NCI-H2107 (cell line): ENCODE measurements at places on chromosomes 3 and 15.

DNA sequence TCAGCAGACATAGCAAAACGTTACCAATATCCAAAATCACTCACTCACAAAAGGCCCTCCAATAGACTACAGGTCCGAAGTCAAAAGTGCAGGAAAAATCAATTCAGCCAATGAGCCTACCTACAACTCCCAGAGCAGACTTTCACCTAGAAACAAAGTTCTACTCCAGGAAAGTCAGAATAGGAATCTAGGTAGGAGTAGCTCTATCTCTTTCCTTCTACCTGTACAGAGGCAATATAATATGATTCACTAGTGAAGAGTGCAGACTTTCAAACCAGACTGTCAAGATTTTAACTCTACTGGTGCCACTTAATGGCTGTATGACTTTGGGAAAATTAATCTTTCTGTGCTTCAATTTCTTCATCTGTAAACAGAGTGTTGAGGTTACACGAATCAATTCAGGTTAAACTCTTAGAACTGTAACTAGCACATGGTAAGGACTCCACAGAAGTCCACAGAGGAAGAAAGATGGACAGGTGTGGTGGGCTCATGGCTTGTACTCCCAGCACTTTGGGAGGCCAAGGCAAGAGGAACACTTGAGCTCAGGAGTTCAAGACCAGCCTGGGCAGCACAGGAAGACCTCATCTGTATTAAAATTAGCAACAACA is 9.4 kb downstream of the DCUN1D1 start:
- no peak for DNase-seq

- DNase-seq, result no peak
Observed at GRCh38 chr15:85500729-85501128, 120.3 kb downstream of the AKAP13 start.

DNA sequence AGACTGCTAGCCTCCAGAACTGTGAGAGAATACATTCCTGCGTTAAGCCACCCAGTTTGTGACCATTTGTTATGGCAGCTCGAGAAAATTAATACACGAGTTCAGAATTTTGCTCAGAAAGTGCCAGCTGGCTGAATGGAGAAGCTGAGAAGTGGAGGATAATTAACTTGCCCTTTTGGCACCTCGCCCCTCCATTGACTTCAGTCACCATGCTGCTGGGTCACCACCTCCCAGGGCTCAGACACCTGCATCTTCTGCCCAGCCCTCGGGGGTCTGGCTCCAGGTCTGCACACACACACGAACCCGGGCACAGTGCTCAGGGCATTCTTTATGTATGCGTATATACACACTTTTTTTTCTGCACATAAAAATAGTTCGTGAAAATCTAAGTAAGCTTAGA is 32.0 kb downstream of the AMOTL2 start:
- DNase-seq, result no peak

GRCh38 chr3:99505646-99506269 is 132.6 kb upstream of the COL8A1 start:
- DNase-seq, result no peak

GRCh38 chr15:38373016-38373415 is 80.9 kb upstream of the FAM98B start:
- DNase-seq, result no peak

GRCh38 chr3:43221076-43221475 is 65.3 kb upstream of the SNRK start:
- no peak for DNase-seq

GRCh38 chr15:89628806-89629715 is 26.2 kb downstream of the KIF7 start:
- no peak for DNase-seq

DNA sequence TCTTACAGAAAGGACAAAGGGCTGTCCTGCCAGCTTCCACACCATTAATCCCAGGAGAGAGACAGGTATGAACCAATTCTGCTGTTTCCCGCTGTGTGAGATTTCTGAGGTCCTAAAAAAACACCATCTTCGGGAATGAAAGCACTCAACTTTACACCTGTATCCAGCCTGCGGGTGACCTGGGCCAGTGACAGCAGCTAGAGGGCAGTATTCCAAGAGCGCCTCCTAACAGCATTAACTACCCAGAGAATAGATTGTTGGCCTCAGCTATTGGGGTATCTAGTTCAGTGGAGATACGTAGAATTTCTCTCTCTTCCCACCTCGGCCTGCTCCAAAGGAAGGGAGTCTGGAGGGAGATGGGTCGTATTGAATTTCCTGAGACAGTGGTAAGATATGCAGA is 55.1 kb downstream of the WDR76 start:
- no peak for DNase-seq

DNA sequence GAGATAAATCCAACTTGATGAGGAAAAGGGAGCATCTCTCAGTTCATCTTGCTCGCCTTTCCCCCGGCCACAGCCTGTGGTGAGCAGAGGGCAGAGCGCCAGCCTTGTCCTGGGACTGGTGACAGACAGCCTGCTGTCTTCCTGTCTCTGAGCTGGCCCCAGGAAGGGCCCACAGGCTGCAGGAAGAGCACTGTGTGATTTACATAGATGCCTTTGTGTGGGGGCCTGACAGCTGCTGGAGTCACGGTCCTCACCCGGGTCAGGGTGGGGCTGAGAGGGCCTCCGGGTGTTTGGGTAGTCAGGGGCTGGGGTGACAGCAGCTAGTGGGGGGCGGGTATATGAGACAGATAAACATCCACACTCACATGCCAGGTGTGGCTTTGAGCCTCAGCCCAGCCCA is 29.3 kb downstream of the PLA2G4D start:
- DNase-seq, result no peak

GRCh38 chr3:116039651-116039985 is 405.7 kb downstream of the LSAMP start:
- no peak for DNase-seq

- no peak for DNase-seq
Observed at GRCh38 chr3:58798312-58798711, 131.7 kb upstream of the FAM3D start.

GRCh38 chr15:72141171-72142084 is 23.2 kb downstream of the SENP8 start:
- DNase-seq, result no peak

DNA sequence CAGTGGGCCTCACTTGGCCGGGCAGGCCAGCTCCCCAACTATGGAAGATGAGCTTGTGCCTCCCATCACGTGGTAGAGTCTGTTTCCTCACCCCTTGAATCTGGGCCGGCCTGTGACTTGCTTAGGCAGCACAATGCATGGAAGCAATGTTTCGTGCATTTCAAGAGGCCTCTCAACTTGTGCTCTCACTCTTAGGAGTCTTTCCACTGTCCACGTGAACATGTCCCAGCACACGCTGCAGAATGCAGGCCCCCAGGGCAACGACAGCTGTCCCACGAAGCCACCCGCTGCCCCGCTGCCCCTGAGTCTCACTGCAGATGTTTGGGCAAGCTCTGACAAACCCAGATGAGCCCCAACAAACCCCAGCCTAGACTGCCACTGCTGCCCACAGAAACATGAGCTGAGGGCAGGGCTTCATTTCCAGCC is 27.2 kb upstream of the SLC41A3 start:
- DNase-seq, result no peak

DNA sequence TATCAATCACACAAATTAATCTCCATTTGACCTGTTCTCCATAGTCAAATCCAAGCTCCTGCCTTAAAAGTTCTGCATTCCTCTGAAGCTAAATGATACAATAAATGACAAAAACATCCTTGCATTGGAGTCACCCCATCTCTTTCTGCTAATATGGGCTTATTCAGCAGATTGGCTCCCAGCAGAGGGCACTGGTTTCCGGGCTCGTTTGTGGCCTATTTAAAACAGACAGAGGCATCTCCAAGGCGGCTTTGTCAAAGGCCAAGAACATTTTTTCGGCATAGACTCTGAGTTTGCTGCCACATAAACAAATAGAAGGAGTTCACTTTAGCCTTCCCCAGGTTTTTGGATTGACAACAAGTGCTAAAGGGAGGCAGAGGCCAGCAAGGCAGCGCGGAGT is 204.4 kb upstream of the RASGRP1 start:
- DNase-seq, result no peak

GRCh38 chr3:9915254-9916141 is 1.4 kb upstream of the IL17RC start:
- no peak for DNase-seq

- no peak for DNase-seq
Observed at GRCh38 chr15:39397883-39398282, 183.0 kb upstream of the THBS1 start.

DNA sequence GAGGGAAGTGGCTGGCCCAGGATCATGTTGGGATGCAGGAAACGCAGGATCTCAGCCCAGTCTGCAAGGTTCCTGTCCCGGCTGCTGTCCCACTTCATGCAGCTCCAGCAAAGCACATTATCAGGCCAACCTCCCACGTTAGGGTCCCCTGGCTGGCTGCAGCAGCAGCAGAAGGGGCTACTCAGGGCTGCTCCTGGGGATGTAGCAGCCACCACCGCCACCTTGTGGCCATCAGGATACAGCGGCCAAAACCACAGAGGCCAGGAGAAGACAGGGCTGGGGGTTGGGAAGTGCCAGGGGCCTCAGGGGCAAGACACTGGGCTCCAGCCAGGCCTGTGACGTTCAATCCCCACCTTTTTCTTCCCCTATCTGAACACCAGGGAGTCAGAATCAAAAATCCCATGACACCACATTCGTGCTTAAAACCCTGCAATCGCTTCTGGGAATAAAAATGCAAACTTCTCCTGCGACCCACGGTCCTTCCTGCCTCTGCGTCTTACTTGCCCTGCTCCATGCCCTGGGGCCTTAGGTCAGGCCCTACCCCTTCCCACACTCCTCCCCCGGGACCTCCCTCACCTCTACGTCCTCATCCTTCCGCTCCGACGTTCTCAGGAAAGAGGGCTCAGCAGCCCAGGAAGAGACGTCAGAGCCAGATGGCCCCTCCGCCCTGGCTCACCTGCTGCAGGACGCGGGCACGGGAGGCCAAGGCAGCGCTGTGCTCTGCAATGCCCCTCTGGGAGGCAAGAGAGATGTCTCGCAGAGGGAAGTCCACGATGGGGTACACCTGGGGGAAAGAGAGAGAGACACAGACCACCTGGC is 21.5 kb downstream of the SSUH2 start:
- no peak for DNase-seq

GRCh38 chr3:107025961-107026360 is 351.3 kb upstream of the CCDC54 start:
- DNase-seq, result no peak

DNA sequence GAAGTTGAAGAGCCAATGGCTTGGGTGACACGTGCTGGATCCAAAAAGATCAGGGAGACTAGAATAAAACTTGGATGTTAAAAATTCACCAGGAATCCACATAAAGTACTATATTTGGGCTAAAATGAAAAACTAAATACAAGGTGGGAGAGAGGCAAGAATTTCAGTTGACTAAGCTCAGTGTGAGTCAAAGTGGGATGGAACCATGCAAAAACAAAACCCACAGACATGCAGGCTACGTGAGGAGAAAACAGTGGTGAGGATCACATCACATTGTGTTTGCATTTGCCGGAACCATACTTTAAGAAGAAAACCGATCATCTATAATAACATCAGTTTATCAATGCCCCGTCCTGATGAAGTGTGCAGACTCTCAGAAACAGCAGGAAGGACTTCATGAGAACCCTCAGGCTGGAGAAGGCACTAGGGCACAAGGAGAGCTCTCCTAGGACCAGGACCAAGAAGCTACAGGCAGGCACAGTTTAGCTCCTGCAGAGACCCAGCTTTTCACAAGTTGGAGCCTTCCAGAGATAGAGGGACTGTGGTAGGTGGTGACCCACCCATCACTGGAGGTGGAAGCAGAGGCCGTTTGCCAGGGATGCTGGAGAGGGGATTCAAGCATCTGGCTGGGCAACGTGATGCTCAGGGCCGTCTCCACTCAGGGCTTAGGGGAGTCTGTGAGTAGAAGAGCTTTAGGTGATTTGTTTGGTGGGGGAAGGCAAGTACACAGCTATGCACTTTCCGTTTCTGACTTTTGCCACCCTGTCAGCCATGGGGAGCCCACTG is 29.0 kb upstream of the NR2E3 start:
- DNase-seq, result no peak

- no peak for DNase-seq
Observed at GRCh38 chr3:64943866-64944265, 256.1 kb upstream of the ADAMTS9 start.

DNA sequence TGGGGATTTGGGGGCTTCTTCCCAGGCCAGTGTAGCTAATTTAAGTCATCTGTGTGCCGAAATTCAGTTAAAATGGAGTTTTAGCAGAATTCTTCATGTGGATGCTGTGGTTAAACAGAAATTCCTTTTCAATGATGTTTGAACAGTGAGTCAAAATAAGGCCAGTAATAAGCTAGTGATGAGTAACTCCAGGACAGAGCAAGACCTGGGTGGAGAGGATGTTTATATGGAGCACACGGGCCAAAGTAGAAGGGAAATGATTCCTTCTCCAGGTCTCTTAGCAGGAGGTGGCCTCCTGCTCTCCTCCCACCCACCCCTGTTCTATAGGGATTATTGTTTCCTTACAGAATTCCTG is 31.9 kb upstream of the UACA start:
- no peak for DNase-seq

DNA sequence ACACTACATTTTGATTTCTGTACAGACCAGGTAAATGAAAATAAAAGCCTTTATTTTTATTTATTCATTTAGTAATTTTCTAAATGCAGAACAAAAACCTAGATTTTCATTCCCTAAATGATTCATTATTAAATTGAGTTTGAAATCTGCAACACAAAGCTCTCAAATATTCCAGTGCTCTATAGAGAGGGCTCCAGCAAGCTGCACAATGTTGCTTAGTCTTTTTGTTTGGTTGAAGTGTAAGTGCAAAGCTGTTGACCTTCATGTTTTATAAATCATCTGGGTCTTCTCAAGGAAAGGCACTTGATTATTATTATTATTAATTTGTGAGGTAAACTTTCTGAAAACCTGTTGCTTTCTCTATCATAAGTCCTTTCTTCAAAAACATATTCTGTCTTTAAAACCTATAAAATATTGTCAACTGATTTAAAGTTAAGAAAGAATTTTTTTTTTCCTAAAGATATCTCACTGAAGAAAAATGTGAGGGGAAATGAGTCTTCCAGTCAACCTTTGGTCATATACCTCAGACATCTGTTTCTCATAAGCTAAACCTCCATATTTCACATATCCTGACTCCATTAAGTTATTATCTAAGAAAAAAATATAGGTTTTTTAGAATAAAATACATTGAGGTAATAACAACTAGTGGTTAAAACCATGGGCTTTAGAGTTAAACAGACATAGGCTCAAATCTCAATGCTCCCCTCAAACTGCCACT is 100.7 kb downstream of the ZIC4 start:
- DNase-seq, result no peak

DNA sequence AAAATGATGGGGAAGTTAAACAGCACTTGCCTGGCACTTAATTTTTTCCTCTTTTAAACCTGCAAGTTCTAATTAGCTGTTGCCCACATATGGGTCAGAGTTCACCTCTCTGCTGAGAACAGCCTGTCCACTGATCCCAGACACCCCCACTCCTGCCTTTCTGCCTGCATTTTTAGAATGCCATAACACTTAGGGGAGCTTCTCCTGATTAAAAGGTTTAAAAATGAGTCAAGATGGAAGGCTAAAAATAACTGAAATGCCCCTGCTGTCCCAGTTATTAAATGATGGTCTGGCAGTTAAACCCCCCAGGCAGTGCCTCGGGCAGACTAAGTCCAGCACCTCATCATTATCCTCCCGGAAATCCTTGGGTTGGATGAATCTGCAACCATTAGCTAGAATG is 913.6 kb upstream of the ARPP21 start:
- DNase-seq, result no peak
